ENCODE measurements at places on chromosomes 3 and 15.
A peak's percentile ranks its signal among the peaks of the same experiment; 100 is the strongest.

- no peak for DNase-seq
These were observed 45.6 kb upstream of the PAQR5 start for GRCh38 chr15:69253156-69253555.

- DNase-seq: no peak
These were observed 25.0 kb downstream of the KIF7 start for GRCh38 chr15:89630260-89630659.

DNA sequence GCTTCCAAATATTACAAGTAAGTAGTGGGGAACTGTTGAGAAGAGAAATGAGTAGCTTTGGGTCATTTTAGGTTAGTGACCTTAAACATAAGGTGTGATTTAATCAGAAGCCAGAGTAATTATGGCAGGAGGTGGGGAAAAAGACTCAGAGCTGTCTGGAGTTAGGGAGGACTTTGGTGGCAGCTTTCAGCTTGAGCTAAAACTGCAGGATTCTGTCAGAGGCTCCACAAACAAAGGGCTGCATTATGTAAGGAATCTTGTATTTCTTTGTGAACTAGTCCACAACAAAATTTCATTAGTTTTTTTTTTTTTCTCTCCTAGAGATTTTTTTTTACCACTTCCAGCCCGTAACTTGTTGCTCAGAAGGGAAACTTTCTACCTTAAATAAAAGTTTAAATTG is 345.3 kb downstream of the TIGIT start:
- no peak for DNase-seq

DNA sequence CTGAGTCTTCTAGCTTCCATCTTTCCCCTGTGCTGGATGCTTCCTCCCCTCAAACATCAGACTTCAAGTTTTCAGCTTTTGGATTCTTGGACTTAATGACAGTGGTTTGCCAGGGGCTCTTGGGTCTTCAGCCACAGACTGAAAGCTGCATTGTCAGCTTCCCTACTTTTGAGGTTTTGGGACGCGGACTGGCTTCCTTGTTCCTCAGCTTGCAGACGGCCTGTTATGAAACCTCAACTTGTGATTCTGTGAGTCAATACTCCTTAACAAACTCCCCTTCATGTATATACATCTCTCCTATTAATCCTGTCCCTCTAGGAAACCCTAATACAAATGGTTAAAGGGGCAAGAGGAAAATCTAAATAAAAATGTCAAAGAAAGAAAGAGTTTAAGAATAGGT is 100.1 kb downstream of the ABI3BP start:
- DNase-seq: no peak

GRCh38 chr3:191290311-191291025 is 38.7 kb upstream of the CCDC50 start:
- DNase-seq: peak; percentile 21

DNA sequence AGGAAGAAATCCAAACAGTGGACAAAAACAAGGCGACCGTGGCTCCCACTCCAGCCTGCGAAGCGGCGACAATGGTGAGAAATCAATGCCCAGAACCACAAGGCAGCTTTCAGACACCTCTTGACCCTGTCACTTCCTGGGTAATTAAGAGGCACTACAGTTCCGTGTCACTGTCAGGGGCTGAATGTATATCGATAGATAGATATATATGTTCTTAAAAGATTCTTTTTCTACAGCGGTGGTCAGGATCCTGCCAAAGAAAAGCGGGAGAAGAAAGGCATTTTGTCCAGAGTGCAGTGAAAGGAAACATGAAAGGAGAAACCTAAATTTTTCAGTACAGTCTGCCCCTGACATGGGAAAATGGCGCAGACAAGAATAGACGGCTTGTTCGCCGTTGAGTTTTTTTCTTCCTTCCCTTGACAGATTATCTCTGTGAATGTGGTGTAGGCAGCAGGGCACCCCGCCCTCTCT is 56.2 kb upstream of the HES1 start:
- DNase-seq: no peak

- DNase-seq: peak; percentile 8
These were observed 24.3 kb upstream of the CP start for GRCh38 chr3:149245738-149246451.

DNA sequence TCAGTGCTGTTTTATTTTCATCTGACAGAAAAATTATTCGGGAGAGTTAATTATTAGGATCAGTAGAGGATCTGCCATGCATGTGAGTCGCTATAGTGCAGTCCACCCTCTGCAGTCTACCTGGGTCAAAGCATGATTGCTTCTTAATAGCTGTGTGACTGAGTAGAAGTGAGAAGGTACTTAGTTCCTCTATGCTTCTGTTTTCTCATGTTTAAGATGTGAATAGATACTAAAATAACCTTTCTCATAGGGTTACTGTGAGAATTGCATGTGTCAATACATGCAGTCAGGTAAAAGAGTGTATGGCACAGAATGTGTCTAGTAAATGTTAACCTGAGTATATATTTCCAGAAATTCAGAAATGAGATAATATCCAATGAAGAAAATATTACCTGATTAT is 435.7 kb downstream of the NAALADL2 start:
- no peak for DNase-seq

DNA sequence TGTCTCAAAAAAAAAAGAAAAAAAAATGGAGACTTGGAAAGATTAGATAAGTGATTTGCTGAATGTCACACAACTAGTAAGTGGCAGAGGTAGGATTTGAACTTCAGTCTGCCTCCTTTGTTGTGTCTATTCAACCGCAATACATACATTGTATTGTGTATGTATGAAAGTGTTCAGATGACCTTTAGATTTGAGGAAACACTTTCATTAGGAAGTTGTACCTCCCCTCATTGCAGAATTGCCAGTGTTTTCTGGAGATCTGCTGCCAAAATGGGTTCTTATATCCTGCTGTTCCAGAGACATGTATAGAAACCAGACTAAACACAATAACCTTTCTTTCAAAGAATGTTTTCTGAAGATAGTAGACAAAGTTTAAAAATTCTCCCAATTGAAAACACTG is 247.4 kb upstream of the TBL1XR1 start:
- DNase-seq: no peak

- no peak for DNase-seq
These were observed 78.4 kb downstream of the PLSCR2 start for GRCh38 chr3:146390957-146391356.

DNA sequence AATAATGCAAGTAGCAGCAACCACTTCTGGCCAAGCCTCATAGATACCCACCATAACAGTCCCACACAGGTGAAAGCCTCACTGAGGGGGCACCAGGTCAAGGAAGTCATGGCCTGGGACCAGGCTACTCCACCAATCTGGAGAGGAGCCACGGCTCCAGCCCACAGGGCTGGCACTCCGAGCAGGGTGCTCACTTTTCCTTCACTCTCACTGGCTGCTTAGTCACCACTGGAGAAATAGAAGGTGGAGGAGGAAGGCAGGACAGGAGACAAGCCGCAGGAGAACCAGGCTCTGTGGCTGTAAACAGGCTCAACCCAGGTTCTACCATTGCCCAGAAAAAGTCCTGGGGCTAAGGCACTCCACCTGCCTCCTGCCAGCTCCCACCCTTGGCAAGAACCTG is 1.2 kb downstream of the USP19 start:
- DNase-seq: no peak

GRCh38 chr3:38497031-38497430 is 891 bp downstream of the EXOG start:
- no peak for DNase-seq

DNA sequence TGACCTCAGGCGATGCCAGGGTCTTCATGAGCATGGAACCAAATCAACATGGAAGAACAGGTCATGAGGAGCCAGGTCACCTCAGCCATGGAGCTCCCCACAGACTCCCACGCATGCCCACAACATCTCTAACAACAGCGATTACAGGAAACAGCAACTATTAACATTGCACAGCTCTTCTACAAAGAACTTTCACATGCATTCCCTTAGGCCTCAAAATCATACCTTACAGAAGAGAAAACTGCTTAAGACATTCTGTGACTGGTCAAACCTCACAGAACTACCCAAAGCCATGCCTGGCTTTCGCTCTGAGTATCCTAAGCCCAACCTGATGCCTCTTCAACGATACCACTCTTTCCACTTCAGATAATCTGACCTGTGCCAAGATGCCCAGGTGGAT is 117.8 kb downstream of the OXNAD1 start:
- DNase-seq: no peak

DNA sequence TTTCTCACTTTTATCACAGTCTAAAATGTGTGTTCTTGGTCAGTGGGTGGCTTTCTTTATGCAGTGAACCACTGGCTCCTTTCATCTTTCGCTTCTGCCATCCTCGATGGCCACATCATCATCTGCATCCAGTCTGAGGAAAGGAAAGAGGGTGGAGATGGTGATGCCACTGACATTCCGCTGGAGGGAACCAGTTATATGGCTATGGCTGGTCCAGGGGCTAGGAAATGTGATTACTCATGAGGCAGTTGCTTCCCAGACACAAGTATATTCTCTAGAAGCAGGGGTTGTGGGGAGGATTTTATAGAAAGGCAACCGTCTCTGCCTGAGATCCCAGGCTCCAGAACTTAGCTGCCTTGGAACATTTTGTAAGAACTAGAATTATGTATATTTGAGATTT is 246.7 kb upstream of the AZI2 start:
- DNase-seq: no peak

All from CD4-positive, alpha-beta T cell treated with Interleukin-10 for 1 hour (primary cell).